ENCODE measurements at places on chromosomes 5 and 9. TPM values are rescaled to one million over a fixed set of nuclear protein-coding genes. Genes with fewer than 3 reads are reported as not detected.

The TRIM52 gene
- total RNA-seq, result 21.9 TPM

GRCh38 chr5:77846422-77847128, 70.4 kb upstream of the TBCA start:
- H3K27me3 ChIP-seq, result peaks cover 72% of the 10 kb centered on the region
- no peaks in the 10 kb centered on the region for H3K4me1 ChIP-seq
- DNase-seq, result no peak

DNA sequence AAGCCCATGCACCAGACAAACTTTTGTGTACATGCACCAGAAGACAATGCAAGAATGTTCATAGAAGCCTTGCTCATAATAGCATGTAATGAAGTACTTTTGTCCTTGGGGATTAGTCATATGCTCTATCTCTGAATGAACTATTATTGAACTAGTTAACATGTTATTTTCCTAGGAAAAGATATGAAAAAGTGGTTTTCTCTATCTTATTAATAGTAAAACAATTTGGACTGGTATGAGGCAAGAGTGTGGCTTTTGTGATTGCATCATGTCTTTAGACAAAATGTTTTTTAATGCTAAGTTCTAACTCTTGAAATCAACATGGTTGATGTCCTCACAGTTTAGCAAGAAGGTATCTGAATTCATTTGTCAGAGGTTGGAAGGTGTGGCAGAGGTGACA, 55.7 kb upstream of the SPDL1 start:
- no peaks in the 10 kb centered on the region for H3K36me3 ChIP-seq
- H3K27ac ChIP-seq, result no peak overlapping the region

DNA sequence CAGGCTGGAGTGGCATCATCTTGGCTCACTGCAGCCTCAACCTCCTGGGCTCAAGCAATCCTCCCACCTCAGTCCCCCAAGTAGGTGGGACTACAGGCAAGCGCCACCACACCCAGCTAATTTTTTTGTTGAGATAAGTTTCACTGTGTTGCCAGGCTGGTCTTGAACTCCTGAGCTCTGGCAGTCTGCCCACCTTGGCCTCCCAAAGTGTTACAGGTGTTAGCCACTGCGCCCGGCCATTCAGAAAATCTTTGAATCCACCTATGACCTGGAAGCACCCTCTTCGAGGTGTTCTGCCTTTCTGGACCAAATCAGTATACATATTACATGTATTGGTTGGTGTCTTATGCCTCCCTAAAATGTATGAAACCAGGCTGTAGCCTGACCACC, 61.4 kb downstream of the KIAA1958 start:
- no peak overlapping the region for H3K27ac ChIP-seq
- no peak overlapping the region for H3K4me3 ChIP-seq
- no peaks in the 10 kb centered on the region for H3K4me1 ChIP-seq

DNA sequence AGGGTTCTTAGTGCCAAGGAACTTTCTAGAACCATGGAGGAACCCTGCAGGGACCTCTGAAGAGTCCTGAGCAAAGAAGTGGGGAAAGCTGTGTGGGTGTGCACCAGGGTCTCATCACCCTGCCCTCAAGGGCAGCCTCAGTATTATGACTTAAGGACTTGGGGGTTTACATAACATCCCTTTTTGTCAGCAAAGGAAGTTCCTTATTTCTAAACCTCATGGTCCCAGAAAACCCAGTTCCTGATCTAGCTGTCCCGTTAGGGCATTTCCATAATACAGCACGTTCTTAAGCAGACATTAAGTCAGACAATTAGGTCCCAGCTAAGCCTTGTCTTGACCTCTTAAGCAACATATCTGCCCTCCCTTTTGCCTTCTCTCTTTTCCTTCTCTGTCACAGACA, 57.3 kb downstream of the DAPK1 start:
- H3K4me3 ChIP-seq, result no peak overlapping the region
- no peaks in the 10 kb centered on the region for H3K27me3 ChIP-seq
- no peaks in the 10 kb centered on the region for H3K36me3 ChIP-seq
- no peak for DNase-seq
- peaks cover 9% of the 10 kb centered on the region for H3K4me1 ChIP-seq

The CAMK4 gene
- 4.6 TPM for total RNA-seq
